ENCODE measurements at places on chromosomes 16 and 17.

- DNase-seq: no peak
Measured at GRCh38 chr16:30923554-30924075, at the start of gene FBXL19. TSS of gene FBXL19 (plus strand) at chr16:30923572. CDS start at chr16:30925755, 2,183 bp downstream.

DNA sequence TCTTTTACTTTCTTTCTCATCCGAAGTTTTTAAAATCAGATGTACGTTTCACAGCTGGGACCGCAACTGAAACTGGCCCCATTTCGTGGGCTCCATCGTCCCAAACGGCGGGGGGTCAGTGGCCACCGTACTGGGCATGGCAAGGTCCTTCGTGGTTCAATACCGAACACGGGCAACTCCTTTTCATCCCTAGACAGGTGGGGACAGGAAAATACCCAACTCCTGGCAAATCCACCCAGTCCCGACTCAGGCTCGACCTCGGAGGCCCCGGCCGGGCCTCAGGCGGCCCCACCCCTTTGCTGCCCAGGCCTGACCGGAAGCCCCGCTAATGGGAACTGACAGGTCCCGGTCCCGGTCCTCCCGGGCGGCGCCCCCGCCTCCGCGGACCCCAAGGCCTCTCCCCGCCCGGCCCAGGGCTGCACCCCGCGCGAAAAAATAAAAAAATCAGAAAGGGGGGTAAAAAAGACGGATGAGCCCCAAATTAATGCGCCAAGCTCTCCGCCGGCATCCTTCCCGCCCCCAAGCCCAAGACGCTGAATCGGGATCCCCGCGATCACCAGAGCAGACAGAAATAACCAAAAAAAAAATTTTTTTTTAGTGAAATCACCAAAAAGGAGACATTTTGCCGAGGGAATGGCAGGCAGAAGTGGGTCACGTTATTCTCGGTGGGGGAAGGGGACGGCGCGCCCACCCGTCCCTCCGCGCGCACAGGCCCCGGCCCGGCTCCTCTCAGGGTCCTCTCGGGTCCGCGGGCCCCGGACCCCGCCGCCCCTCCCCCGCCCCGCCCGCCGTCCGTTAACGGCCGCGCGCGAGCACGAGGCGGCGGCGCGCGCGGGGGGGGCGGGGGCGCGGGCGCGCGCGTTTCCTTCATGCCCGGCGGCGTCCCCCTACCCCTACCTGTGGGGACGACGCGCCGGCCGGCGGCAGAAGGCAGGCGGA, 562 bp downstream of the ZC3H7A start:
- no peak for DNase-seq

DNA sequence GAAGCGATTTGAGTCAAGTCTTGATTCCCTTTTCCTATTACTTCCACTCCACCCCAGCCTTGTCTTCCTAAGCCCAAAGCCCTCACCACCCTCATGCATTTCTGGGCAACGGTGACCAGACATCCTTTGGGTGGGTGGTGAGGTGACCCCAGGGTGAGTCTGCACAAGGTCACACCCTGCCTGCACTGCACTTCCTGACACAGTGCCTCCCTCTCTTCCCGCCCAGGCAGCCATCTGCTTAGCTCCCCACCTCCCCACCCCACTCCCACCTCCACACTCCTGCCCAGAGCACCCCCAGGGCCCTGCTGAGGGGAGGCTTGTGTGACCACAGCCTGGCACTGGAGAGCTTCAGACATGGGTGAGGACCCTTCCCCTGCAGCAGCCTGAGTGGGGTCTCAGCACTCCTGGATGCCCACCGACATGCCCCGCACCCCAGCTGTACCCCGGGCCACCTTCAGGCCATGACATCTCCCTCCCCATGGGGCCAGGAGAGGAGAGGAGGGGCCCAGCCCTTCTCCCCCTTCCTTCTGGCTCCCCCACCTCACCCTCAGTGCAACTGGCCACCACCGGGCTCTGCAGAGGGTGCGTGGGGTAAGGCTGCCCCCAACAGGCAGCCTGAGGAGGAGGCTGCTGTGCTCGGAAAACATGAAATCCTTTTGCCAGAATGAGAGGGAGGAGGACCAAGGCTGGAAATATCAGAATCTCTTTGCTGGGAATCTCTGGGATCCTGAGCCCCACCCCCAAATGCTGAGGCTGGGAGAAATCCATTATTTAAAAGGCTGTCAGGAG, 68.6 kb downstream of the CCT6B start:
- DNase-seq: no peak

DNA sequence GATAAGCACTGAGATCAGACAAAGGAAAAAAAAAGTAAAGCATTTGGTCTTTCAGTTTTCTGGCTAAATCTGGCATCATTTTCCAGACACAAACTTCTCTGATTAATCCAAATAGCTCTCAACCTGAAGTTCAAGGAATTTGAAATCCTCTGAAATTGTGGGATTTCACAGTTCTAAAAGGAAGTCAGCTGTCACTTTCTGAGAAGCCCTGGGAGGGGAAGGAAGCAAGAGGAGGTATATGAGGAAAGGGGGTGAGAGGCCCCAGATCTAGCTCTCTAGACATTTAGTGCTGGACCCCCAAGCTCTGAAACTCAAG, 17.5 kb upstream of the HOXB9 start:
- no peak for DNase-seq

DNA sequence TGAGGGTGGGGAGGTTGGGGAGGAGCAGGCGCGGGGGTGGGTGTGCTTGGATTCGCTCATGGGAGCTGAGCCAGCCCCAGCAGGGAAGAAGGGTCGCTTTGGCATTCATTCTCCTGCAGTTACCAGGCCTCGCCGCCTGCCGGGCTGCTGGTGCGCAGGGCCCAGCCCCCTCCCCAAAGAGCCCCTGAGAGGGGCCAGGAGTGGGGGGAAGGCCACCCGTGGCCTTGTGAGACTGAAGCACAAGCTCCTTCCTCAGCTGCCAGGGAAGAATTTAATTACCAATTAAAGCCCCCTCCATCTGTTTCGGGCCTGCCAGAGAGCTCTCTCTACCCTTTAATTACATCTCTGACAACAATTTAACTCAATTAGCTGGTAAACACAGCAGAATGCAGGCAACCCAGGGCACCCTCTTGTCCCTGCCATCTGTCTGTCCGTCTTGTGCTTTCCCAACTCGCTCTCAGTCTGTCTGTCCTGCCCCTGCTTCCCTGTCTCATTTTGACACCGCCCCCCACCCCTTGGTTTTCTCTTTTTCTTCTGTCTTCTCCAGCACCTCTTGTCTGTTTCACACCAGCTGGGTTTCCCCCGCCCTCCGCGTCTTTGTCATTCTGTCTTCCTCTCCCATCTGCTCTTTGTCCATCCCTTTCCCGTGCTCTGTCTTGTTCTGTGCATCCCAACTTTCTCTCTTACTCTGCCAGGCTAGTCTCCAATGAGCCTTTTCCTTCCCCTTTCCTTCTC, 32.7 kb downstream of the CDK5RAP3 start:
- DNase-seq: no peak

All from stromal cell of bone marrow (primary cell).